ENCODE measurements at places on chromosomes 7 and 10. TPM values are rescaled to one million over a fixed set of nuclear protein-coding genes. Genes with fewer than 3 reads are reported as not detected.
A peak's percentile ranks its signal among the peaks of the same experiment; 100 is the strongest.

Gene ENTPD1
- 0.53 TPM for total RNA-seq

Gene OR2A1
- not detected for total RNA-seq

DNA sequence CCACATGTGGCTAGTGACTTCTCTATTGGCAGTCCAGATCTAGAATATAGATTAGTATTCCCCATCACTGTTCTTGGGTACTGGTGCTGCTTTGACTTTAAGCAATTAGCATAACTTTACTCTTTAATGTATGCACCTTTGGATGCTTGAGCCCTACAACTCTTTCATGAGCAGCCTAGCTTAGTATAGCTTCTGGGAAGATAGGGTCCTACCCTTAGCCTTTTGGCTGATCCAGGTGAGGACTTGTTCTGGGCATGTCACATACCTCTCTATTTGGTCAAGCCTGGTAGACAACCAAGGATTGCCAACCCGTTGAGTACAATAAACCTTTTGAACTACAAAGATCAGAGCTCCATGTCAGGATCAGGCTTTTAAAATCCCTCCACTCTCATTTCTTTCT, 17.7 kb downstream of the PCGF5 start:
- peaks cover 6% of the 10 kb centered on the region for H3K4me1 ChIP-seq
- H3K27me3 ChIP-seq = no peaks in the 10 kb centered on the region
- H3K4me3 ChIP-seq = no peak overlapping the region
- H3K27ac ChIP-seq = peak overlapping the region; percentile 87

GRCh38 chr10:1594372-1595241, 142.7 kb downstream of the ADARB2 start:
- DNase-seq = no peak
- H3K27ac ChIP-seq = no peak overlapping the region
- H3K27me3 ChIP-seq = no peaks in the 10 kb centered on the region
- no peaks in the 10 kb centered on the region for H3K36me3 ChIP-seq

DNA sequence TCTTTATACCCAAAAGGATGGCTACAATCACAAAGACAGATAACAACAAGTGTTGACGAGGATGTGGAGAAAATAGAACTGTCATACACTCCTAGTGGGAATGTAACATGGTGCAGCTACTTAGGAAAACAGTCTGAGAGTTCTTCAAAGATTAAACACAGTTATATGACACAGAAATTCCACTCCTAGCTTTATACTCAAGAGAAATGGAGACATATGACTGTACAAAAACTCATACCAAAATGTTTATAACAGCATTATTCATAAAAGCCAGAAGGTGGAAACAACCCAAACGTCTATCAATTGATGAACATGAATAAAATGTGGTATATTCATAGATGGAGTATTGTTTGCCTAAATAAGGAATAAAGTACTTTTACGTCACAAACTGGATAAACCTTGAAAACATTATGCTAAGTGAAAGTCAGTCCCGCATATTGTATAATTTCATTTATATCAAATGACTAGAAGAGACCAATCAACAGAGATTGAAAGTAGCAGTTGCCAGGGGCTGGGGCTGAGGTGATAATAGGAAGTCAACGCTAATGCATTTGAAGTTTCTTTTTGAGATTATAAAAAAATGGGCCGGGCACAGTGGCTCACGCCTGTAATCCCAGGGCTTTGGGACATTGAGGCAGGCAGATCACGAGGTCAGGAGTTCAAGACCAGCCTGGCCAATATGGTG, 61.6 kb upstream of the SRPK2 start:
- H3K4me1 ChIP-seq = peaks cover 33% of the 10 kb centered on the region
- H3K27me3 ChIP-seq = no peaks in the 10 kb centered on the region
- H3K36me3 ChIP-seq = no peaks in the 10 kb centered on the region
- H3K27ac ChIP-seq = no peak overlapping the region

DNA sequence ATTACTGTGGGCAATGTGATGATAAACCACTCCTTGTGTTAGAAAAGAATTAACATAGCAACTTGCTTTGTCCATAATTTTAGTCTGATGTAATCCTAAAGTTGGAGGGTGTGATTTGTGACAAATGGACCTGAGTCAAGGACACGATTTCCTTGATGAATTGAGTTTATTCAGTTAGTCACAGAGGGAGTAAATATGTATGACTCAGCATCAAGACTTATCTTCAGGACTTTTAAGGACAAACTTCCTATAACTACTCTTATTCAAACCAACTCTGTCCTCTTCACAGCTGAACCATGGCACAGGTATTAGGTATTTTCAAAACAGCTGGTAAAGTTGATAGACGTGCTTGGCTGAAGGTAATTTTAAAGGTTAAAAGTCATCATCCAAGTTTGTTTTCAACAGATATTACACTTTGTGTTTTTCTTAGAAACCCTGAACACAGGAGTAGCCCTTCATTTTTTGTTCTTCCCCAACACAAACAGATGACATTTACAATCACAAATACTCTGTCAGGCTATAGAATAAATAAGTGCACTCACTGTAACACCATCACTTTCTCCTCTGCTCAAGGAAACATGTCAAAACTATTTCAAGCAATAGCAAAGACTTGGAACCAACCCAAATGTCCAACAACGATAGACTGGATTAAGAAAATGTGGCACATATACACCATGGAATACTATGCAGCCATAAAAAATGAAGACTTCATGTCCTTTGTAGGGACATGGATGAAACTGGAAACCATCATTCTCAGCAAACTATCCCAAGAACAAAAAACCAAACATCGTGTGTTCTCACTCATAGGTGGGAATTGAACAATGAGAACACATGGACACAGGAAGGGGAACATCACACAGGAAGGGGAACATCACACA, 54.5 kb downstream of the COA1 start:
- H3K27me3 ChIP-seq = no peaks in the 10 kb centered on the region
- peak overlapping the region; percentile 2 for H3K4me3 ChIP-seq
- peaks cover 88% of the 10 kb centered on the region for H3K4me1 ChIP-seq
- H3K27ac ChIP-seq = peak overlapping the region; percentile 86
- H3K36me3 ChIP-seq = peaks cover 32% of the 10 kb centered on the region

GRCh38 chr10:103124420-103125096, 68.5 kb downstream of the NT5C2 start:
- no peak overlapping the region for H3K27ac ChIP-seq
- no peaks in the 10 kb centered on the region for H3K27me3 ChIP-seq
- peaks cover 1% of the 10 kb centered on the region for H3K36me3 ChIP-seq
- H3K4me1 ChIP-seq = peaks cover 18% of the 10 kb centered on the region

DNA sequence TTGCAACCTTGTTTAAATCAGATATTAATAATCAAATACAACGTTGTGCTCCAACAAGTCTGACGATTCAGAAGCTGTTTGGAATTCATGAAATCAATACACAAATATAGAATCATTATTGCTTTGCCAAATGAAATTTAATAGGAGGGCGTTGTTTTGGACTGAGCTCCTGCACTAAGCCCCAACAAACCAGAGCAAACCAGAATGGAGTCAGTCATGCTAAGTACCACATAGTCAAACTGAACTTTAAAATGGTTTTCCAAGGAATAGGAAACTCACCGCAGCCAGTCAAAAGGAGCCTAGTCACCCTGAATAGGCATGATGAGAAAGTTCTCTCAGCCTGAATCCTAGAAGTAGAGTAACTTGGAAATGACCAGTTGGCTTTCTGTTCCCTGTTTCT, 53.7 kb downstream of the HACD1 start:
- no peak overlapping the region for H3K4me3 ChIP-seq
- no peaks in the 10 kb centered on the region for H3K36me3 ChIP-seq
- H3K27me3 ChIP-seq = no peaks in the 10 kb centered on the region
- DNase-seq = no peak
- no peaks in the 10 kb centered on the region for H3K4me1 ChIP-seq
- no peak overlapping the region for H3K27ac ChIP-seq

DNA sequence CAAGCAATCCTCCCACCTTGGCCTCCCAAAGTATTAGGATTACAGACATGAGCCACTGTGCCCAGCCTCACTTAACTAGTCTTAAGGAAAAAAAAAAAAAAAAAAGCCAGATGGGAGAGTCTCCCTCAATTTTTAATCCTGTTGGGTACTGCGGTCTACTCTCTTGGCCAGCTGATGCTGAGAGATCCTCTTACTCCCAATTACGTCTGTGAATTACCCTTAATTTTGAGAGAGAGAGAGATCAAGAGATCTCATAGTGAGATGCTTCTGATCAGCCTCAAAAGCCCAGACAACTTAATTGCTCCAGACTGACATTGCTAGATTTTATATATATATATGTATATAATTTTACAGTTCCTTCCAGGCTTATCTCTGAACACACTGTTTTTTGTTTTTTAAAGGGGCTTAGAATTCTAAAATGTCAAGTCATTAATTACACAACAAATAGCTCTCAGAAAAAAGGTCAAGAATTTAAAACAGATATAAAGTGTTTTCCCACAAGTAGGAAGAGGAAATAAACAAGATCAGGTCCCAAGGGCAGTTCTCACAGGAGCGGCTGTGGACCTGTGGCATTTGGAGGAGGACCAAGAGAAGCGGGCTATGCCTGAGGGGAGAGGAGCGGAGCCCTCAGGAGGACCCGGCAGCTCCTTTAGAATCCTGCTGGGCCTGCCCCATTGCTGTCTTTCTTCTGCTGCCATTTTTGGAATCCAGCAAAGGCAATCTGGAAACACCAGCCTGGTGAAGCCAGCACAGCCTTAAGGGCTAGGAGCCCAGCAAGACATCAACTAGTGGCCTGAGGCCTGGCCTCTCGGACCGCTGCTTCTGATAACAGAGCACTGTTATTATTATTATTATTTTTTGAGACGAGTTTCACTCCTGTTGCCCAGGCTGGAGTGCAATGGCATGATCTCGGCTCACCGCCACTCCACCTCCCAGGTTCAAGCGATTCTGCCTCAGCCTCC, 30.1 kb downstream of the DENND2A start:
- H3K36me3 ChIP-seq = no peaks in the 10 kb centered on the region
- no peak overlapping the region for H3K27ac ChIP-seq
- no peaks in the 10 kb centered on the region for H3K27me3 ChIP-seq
- no peak for DNase-seq

DNA sequence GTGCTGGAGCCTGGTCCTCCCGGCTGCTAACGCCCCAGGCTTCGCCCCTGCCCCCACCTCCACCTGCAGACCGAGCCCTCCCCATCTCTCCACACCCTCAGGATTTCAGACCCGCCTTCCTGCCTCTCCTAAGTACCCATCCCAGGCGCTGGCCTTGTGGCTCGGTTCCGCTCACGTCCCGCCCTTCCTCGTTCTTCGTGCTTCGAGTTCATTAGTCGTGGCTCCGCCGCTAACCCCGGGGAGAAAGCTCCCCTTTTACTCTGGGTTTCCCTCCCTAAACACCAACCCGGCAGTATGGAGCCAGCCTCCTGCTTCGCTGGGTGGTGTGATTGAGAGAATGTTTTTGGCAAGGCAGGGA, 11.2 kb downstream of the EMX2 start:
- peaks cover 86% of the 10 kb centered on the region for H3K27me3 ChIP-seq
- H3K36me3 ChIP-seq = peaks cover 1% of the 10 kb centered on the region
- no peak for DNase-seq
- no peak overlapping the region for H3K27ac ChIP-seq
- peaks cover 5% of the 10 kb centered on the region for H3K4me1 ChIP-seq

GRCh38 chr7:151814400-151815009, 62.4 kb downstream of the PRKAG2 start:
- no peak overlapping the region for H3K4me3 ChIP-seq
- no peaks in the 10 kb centered on the region for H3K27me3 ChIP-seq
- no peak for DNase-seq

All from activated T-cell treated with anti-CD3 and anti-CD28 coated beads, Interleukin-2, amount 50 U/mL, for 72 hours (primary cell).